ENCODE measurements at places on chromosomes 11 and 22. TPM values are rescaled to one million over a fixed set of nuclear protein-coding genes. Genes with fewer than 3 reads are reported as not detected.

DNA sequence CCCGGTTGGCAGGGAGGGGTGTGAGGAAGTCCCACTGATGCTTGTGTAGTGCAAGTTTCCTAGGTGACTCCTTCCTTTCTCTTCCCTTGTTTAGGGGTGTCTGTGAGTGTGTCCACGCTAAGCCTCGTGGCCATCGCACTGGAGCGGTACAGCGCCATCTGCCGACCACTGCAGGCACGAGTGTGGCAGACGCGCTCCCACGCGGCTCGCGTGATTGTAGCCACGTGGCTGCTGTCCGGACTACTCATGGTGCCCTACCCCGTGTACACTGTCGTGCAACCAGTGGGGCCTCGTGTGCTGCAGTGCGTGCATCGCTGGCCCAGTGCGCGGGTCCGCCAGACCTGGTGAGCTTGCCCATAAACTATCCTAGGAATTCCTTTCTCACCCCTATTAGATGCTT, 10.4 kb downstream of the CCKBR start:
- no peak for DNase-seq

DNA sequence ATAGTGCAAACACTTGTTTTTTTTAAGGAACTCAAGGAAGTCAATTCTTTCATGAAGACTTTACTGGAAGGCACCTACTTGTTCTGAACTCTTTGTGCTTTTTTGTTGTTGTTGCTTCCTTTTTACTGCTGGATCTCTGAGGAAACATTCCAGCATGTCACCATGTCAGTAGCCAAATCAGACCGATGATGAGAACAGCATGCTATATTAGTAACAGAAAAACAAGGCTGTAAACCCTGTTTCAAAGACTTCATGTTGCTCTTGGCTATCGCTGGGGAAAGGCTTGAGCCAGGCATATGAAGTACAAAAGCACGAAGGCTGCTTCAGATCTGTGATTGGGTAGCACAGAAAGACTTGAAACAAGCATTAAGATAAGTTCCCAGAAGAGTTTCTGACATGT, 125.6 kb upstream of the SLC5A12 start:
- DNase-seq, result no peak

DNA sequence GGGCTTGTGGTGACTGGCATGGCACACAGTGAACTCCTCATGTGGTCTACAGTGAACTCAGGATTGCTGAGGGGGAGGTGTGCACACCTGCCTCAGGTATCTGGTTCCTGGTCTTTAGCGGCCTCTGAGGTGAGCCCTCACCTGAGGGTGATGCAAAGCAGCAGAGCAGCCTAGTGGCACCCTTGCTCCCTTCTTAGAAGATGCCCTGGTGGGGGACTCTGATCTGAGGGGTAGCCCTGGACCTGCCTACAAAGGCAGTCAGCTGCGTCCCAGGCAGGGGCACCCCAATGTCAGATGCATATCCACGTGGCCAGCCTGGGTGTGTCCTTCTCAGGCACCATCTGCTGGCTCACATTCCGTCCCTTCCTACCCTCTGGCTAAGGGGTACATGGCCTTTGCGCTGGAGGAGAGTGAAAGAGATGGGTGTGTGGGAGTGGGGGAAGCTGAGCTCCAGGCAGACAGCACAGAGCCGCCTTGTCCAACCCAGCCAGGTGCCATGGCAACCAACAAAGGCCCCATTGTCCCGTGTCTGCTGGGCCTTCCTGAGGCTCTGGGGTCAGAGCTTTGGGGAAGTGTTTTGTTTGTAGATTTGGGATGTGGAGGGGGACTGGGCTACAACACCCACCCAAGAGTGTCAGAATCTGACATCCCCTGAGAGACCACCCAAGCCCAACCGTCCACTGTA, 5.8 kb downstream of the PLEKHB1 start:
- peak; percentile 91 for DNase-seq

GRCh38 chr11:133173810-133174412, 358.4 kb downstream of the OPCML start:
- DNase-seq, result no peak

GRCh38 chr22:27125539-27125938, 468.2 kb downstream of the MIAT start:
- DNase-seq, result no peak

DNA sequence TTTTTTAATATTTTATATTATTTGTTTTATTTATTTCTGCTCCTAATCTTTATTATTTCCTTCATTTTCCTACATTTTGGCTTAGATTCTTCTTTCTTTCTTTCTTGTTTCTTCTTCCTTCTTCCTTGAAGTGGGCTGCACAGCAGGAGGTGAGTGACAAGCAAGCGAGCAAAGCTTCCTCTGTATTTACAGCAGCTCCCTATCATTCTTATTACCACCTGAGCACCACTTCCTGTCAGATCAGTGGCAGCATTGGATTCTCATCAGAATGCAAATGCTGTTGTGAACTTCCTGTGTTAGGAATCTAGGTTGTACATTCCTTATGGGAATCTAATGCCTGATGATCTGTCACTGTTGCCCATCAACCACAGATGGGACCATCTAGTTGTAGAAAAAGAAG, 784.9 kb upstream of the LUZP2 start:
- DNase-seq, result no peak

GRCh38 chr11:134537296-134537695, 125.3 kb upstream of the B3GAT1 start:
- DNase-seq, result no peak

GRCh38 chr11:120001178-120002090, 136.5 kb downstream of the TRIM29 start:
- no peak for DNase-seq

DNA sequence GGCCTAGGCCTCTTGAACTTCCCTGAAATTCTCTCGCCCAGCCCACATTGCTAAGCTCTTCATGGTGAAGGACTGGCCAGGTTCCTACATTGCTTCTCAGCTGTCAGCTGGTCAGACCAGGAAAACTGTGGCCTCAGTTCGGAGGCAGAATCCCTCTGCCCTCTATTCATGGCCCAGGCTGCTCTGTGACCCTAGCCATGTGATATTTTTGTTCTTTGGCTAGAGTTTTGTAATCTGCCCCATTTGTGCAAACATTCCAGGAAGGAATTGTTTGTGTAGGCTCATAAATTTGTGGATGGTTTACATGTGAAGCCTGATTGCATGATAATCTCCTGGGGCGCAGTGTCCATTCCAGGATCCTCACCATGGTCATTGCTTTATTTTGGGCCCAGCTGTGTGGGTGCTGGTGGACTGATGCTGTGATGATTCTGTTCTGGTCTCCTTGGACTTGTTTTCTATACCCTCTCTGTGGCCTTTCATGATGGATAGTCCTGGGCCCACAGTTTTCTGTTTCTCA, 149.1 kb upstream of the E2F8 start:
- no peak for DNase-seq

GRCh38 chr22:44133901-44134571, 46.7 kb upstream of the PARVG start:
- DNase-seq, result no peak

DNA sequence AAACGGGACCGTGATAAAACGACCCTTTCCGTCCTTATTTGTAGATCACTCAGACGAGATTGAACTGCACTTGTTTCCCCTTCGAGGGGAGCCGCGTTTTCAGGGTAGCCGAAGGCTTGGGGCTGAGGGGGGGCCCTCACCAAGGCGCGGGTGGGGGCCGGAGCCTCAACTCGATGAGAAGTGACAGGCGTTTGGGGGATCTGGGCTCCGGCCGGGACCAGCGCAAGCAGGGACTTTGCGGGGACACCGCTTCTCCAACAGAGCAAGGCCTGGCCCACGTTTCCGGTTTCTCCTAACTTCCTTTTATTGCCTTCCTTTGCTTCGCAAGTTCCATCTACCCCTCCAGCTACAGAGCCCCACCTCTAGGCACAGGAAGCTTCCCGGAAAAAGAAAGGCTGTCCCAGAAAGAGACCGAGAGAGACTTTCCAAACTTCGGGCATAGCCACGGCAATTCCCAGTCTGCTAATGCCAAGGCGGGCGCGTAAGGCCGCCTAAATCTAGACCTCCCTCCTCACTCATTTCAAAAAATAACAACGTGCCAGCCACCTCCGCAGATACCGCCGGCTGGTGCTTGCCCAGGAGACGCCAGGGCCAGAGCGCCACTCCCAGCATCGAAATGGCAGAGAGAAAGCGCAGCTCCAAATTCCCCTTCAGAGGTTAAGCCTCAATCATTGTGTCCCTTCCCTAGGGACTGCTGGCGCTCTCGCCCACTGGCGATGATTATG, 6.6 kb downstream of the PAX6 start:
- DNase-seq, result no peak

- DNase-seq, result no peak
Measured at GRCh38 chr11:33847251-33847650, 44.6 kb downstream of the LMO2 start.

- no peak for DNase-seq
Measured at GRCh38 chr11:108985236-108985944, 320.5 kb downstream of the DDX10 start.

GAS2 gene
- total RNA-seq, result 3.9 TPM

KCNA4 gene
- not detected for total RNA-seq

OR8A1 gene
- not detected for total RNA-seq

GAL3ST1 gene
- 8.2 TPM for total RNA-seq
